ENCODE measurements at places on chromosomes 5 and 9.

DNA sequence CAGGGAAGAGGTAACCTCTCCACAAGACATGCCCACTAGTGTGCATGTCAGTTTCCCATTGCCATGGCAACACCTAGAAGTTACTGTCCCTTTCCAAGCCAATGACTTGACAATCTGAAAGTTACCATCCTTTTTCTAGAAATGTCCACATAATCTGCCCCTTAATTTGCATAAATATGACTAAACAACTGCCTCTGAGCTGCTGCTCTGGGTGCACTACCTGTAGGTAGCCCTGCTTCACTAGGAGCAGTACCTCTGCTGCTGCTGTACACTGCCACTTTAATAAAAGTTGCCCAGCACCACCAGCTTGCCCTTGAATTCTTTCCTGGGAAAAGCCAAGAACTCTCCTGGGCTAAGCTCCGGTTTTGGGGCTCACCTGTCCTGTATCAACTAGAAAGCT is 392.4 kb downstream of the NTRK2 start:
- no peak for DNase-seq

GRCh38 chr9:127005770-127006314 is 91.3 kb downstream of the RALGPS1 start:
- no peak for DNase-seq

GRCh38 chr5:116989995-116990394 is 415.4 kb upstream of the SEMA6A start:
- no peak for DNase-seq

DNA sequence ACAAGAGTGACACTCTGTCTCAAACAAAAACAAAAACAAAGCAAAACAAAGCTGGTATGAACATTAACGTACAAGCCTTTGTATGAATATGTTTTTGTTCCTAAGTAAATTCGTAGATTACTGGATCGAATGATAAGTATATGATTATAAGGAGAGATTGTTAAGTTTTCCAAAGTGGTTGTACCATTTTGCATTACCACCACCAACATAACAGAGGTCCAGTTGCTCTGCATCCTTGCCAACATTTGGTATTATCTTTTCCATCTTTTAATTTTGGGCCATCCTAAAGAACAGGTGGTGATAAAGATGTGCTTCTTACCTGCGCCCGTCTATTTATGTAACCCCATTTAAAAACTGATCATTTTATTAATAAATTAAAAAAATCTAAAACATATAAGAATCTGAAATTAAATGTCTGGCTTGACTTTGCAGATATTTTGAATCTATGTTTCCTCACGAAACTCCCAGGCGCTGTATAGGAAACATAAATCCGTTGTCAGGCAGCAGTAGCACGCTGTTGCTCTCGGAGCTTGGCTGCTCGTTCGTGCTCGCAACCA is 593 bp upstream of the NAA35 start:
- no peak for DNase-seq

GRCh38 chr5:161314033-161314432 is 232.5 kb downstream of the GABRB2 start:
- DNase-seq, result no peak

DNA sequence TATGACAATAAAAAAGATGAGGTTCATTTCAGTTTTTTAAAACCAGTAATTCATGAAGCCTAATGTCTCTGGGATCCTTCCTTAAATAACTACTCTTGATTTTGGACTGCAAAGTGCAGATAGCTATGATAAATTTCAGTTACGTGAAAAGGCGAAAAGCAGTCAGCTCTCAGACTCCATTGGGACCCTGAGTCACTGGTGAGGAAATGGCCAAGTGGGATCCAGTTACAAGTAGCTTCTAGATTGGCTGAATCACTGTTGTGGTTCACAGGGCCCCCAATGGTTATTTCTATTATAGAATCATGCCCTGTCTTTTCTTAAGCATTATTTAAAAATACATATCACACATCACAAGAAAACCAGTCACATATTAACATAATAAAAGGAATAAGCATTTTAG is 31.1 kb upstream of the PPP3R2 start:
- DNase-seq, result no peak

- DNase-seq, result no peak
Observed at GRCh38 chr5:6411141-6411540, 32.8 kb upstream of the MED10 start.

DNA sequence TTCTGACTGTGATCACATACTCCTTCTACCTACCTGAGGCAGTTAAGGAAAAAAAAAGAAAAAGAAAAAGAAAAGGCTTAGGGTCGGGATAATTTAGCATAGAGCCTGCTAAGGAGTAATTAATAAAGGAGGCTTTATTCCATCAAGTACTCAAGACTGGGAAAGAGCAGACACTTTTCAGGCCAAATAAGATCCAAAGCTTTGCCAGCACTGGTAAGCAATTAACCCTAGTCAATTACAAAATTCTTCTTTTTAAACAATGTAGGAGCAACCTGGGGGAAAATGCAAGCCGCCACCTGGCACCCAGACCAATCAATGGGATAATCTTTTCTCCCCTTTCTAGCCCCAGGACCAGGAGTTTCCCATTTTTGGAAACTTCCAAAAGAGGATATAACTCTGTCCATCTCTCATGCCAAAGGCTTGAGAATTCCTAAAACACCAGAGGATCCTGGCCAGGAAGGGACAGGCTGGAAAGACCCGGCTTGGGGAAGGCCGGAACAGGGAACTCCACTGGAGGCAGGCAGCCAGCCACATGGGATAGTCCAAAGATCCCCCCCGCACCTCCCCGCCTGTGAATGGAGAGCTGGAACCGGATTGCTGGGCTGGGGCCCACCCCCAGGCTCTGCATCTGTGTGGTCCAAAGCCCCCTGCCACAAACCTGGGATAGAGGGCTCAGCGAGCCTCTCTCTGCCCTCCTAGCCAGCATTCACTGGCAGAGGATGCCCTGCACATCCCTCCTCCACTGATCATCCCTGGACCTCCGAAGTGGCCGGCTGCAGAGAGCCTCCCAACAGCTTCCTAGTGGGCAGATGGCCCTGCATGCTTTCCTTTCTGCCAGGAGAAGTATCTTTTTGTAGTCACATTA is 117.8 kb downstream of the ZNF354C start:
- DNase-seq, result no peak

DNA sequence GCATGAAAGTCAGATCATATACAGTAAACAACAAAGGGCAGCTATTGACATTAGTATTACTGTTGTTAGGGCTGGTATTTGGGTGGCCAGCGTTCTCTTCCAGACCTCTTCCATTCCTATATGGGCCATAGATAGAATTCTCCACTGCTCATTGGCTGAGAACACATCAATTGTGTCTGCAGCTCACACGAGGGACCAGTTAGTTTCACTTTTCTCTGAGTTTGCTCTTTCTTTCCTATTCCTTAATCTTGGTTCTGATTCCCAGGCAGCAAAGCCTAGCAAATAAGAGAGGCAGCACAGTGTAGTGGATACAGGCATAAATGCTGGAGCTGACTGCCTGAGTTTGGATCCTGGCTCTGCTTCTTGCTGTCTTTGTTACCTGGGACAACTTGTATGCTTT is 476.4 kb downstream of the SPOCK1 start:
- no peak for DNase-seq

- DNase-seq, result no peak
Observed at GRCh38 chr5:58447226-58447625, 12.7 kb downstream of the PLK2 start.

GRCh38 chr5:67160985-67161384 is 35.6 kb downstream of the CD180 start:
- peak; percentile 51 for DNase-seq

DNA sequence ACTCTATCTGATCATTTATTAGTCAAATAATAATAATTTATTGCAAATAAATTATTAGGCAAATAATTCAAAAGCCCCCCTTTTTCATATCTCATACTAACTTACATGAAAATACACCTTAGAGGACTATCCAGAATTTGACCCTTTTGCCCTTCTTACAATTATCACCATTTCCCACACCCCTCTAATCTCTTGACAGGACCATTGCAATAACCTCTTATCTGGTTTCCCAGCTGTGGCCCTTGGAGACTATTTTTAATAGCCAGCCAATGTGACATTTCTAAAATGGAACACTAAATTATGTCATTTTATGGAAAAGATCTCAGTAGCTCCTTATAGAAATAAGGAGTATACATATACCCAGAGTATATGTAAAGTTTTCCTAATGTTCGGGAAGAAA is 588.4 kb upstream of the COX7C start:
- no peak for DNase-seq

GRCh38 chr5:129027260-129027659 is 62.0 kb downstream of the SLC27A6 start:
- DNase-seq, result no peak

DNA sequence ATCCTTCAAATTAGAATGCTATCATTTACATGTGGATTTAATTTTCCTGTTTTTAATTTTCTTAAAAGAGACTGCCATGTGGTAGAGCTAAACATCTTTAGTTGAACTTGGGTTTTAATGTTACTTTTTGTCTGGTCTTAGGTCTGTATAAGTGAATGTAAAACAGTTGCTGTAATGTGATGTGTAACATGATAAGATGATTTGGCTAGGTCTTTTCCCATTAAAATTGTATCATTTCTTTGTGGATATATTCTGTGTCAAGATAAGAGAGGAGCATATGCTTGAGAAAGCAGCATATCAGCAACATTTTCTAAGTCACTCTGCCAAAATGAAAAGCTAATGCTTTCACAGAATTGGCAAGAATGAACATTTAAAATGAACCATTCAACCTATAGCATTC is 18.5 kb downstream of the TMEM167A start:
- DNase-seq, result no peak

DNA sequence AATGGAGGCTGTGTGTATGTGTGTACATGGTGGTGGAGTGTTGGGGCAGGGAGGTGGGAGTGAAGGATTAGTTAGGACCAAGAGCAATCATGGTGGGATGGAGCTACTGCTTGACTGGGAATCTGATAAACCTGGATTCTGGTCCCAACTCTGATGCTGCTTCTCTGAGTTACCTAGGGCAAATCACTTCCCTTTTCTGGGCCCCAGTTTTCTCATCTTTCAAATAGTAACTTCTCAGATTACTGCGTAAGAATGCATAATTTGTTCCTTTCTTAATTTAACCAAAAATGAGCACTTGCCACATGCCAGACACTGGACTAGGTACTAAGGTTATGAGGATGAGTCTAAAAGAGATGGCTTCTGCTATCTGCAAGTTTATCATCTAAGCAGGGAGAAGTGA is 20.8 kb upstream of the ANXA6 start:
- DNase-seq, result no peak

- DNase-seq, result no peak
Observed at GRCh38 chr5:94420885-94421284, 197.5 kb downstream of the KIAA0825 start.

GRCh38 chr9:93613791-93614190 is 37.4 kb downstream of the PHF2 start:
- no peak for DNase-seq

GRCh38 chr5:5350101-5350500 is 72.4 kb upstream of the ICE1 start:
- no peak for DNase-seq

GRCh38 chr9:477193-477592 is 262.5 kb downstream of the DOCK8 start:
- no peak for DNase-seq

DNA sequence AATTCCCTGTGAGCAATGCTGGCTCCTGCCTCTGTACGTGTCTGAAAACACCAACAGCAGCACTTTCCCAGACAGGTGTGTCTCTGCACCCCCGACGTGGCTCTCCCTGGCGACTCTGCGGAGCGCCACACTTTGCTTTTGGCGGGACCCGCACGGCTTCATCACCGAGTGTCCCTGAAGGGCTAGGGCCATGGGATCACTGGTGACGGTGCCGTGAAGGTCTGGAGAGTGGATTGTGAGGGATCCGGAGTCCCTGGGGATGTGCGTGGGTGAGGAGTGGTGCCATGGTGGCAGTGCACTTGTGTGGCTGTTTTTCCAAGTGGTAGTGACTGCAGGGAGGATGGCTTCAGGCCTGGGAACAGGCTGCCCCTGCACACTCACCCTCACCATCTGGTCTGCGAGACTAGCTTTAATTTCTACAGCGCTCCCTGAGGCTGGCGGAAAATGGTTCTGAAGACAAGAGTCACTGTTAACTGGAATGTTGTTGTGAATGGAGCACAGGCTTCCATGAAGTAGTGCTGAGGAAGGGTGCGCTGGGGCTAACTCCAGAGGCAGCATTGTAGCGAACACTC is 3.2 kb downstream of the NKD2 start:
- DNase-seq, result no peak

GRCh38 chr5:135670588-135670987 is 91.8 kb upstream of the CXCL14 start:
- no peak for DNase-seq

- no peak for DNase-seq
Observed at GRCh38 chr5:40775846-40776657, 20.3 kb upstream of the TTC33 start.

DNA sequence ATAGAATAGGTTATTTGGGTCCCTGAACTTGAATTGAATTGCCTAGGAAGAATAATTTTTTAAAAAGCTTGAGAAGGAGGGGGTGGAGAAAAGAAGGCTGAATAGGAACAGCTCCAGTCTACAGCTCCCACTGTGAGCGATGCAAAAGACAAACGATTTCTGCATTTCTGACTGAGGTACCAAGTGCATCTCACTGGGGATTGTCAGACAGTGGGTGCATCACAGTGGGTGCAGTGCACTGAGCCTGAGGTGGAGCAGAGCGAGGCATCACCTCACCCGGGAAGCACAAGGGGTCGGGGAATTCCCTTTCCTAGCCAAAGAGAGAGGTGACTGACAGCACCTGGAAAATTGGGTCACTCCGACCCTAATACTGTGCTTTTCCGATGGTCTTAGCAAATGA is 782.2 kb upstream of the RGMB start:
- no peak for DNase-seq

- DNase-seq, result no peak
Observed at GRCh38 chr9:135126451-135127187, 39.2 kb downstream of the OLFM1 start.

DNA sequence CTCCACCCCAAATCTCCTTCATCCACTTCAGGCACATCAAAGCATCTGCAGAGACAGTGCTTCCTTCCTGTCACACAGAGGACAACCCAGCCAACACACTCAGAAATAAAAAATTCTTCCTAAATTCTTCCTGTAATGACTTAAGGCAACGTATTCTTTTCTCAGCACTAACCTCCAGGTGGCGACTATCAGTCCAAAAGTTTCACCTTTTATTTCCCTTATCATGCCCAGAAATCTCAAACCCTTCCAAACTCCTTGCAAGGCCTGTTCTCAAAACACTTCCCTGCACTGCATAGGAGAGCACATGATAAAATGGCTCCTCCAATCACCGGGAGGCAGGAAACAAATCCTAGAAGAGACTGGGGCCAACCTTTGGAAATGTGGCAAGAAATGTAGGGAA is 35.1 kb downstream of the SLIT3 start:
- DNase-seq, result no peak
